ENCODE measurements at places on chromosomes 13 and 19. TPM values are rescaled to one million over a fixed set of nuclear protein-coding genes. Genes with fewer than 3 reads are reported as not detected.

- DNase-seq = no peak
- peak overlapping the region; percentile 20 for H3K27ac ChIP-seq
- H3K27me3 ChIP-seq = peaks cover 6% of the 10 kb centered on the region
- H3K36me3 ChIP-seq = no peaks in the 10 kb centered on the region
Observed at GRCh38 chr19:33177417-33177979, 16.6 kb upstream of the LRP3 start.

GRCh38 chr19:33402421-33403220, 29.1 kb downstream of the CEBPG start:
- H3K4me1 ChIP-seq = no peaks in the 10 kb centered on the region
- no peak overlapping the region for H3K27ac ChIP-seq
- no peak for DNase-seq
- H3K4me3 ChIP-seq = no peak overlapping the region
- peaks cover 28% of the 10 kb centered on the region for H3K27me3 ChIP-seq

The FRY gene
- 0.09 TPM for total RNA-seq

DNA sequence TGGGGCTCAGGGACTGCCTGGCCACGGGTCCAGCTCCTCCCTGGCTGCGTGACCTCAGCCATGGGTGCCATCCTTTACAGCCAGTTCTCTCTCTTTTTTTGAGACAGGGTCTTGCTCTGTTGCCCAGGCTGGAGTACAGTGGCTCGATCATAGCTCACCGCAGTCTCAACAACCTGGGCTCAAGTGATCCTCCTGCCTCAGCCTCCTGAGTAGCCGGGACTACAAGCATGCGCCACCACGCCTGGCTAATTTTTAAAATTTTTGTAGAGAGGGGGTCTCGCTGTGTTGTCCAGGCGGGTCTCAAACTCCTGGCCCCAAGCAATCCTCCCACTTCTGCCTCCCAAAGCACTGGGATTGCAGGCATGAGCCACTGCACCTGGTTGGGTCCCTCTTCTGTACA, 75.4 kb downstream of the PTPRS start:
- no peaks in the 10 kb centered on the region for H3K27me3 ChIP-seq
- H3K36me3 ChIP-seq = peaks cover 6% of the 10 kb centered on the region
- no peak for DNase-seq
- H3K4me1 ChIP-seq = no peaks in the 10 kb centered on the region
- H3K27ac ChIP-seq = no peak overlapping the region
- H3K4me3 ChIP-seq = no peak overlapping the region

The WDR87 gene
- not detected for total RNA-seq

DNA sequence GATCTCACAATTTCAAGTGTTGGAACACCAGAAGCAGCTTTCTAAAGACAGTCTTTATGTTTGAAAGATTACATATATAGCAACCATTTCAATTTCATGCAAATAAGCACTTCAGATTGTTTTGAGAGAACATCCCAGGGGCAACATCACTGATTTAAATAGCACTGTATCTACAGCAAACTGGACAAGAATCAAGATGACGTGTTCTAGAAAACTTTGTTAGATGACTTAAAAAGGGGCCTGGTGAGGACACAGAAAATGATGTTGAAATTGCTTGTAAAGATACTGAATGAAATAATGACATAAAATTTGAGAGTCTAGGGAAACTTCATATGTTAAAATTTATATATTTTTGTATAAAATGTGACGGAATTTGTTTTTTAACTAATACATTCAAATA, 277.1 kb downstream of the KLF12 start:
- no peaks in the 10 kb centered on the region for H3K36me3 ChIP-seq
- no peaks in the 10 kb centered on the region for H3K4me1 ChIP-seq
- no peak overlapping the region for H3K27ac ChIP-seq

DNA sequence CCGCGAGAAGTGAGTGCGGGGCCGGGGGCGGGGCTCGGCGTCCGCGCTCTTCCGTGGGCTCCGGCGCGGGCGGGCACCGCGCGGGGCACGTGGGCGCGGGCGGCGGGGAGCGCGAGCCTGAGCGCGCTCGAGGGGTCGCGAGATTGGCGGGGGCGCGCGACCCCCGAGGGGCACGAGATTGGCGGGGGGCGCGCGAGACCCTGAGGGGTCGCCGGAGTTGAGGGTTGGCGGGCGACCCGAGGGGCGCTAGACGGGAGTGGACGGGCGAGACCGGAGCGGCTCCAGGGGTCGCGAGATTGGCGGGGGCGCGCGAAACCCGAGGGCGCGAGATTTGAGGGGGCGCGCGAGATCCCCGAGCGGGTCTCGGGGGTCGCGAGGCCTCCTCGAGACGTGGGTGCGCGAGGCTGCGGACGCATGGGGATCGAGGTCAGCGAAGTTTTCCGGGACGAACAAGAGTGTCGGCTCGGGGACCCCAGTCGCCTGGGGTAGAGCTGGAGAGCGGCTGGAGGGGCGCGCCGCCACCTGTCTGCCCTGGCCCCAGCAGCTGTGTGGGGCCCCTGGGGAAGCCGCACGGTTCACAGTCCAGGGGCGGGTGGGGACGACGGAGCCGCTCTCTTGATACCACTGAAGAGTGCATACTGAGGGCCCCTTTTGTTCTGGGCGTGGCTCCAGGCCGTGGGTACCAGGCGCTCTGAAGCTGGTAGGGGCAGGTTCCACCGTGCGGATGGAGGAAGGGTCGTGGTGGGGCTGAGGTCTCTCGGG, 682 bp downstream of the SSBP4 start:
- H3K4me3 ChIP-seq = peak overlapping the region; percentile 60
- peaks cover 96% of the 10 kb centered on the region for H3K4me1 ChIP-seq
- H3K27me3 ChIP-seq = no peaks in the 10 kb centered on the region
- DNase-seq = peak; percentile 59
- peak overlapping the region; percentile 80 for H3K27ac ChIP-seq
- H3K36me3 ChIP-seq = peaks cover 31% of the 10 kb centered on the region

DNA sequence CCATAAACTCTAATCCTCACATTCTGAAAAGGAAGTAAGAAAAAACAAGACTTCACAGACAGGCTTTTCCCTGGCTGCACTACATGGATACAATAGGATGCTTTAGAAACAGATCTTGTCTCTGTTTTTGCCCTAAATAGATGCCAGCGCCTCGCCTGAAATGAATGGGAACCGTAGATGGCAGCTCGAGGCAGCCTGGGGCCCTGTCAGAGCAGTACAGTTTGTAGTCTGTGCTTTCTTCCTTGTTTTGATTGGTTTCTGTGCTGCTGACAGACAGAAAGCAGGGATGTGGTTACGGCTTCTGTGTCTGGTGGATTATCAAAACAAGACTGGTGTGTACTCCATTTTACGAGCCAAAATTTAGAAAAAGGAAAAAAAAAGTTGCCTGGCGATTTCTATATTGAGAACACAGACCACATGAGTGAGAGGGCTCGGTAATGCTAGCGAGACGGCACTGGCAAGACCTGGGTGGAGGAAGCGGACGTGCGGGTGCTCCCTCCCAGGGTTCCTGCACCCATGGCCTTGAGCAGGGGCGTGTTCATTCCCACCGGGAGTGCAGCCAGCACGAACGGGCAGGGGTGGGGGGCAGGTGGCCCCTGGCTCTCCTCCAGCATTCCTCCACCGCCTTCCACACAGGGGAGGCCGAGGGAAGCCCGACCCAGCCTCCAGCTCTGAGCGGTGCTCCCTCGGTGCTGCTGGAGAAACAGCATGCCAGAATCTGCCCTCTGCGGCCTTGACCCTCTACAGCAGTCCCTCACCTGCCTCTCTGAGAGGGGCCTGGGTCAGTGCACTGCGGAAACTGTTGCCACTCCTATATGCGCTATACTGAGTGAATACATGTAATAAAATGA, 37.6 kb upstream of the C1QTNF9 start:
- H3K4me1 ChIP-seq = no peaks in the 10 kb centered on the region
- H3K27ac ChIP-seq = no peak overlapping the region
- H3K36me3 ChIP-seq = no peaks in the 10 kb centered on the region
- no peak overlapping the region for H3K4me3 ChIP-seq
- no peak for DNase-seq

The CYP2S1 gene
- 1.9 TPM for total RNA-seq

DNA sequence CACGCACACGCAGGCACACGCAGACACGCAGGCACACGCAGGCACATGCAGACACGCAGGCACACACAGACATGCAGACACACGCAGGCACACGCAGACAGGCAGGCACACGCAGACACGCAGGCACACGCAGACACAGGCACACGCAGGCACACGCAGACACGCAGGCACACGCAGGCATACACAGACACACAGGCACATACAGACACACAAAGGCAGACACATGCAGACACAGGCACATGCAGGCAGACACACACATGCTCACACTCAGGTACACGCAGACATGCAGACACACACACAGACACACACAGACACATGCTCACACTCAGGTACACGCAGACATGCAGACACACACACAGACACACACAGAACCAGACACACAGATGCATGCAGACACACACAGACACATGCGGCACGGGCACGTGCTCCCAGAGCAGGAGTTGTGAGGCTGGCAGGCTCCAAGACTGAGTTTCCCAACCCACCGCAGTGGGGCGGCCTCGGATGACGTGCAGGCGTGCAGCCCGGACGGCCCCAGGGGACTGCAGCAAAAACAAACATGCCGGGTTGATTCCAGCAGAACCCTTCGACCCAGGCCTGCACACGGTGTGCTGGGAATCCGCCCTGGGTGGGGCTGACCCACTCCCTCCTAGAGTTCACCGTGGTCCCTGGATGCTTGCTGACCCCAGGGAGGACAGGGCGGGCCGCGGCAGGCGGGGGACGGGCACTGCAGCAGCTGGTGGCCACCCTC, 100.0 kb downstream of the GADD45B start:
- H3K27ac ChIP-seq = no peak overlapping the region
- H3K27me3 ChIP-seq = peaks cover 64% of the 10 kb centered on the region
- no peak overlapping the region for H3K4me3 ChIP-seq
- no peaks in the 10 kb centered on the region for H3K36me3 ChIP-seq

DNA sequence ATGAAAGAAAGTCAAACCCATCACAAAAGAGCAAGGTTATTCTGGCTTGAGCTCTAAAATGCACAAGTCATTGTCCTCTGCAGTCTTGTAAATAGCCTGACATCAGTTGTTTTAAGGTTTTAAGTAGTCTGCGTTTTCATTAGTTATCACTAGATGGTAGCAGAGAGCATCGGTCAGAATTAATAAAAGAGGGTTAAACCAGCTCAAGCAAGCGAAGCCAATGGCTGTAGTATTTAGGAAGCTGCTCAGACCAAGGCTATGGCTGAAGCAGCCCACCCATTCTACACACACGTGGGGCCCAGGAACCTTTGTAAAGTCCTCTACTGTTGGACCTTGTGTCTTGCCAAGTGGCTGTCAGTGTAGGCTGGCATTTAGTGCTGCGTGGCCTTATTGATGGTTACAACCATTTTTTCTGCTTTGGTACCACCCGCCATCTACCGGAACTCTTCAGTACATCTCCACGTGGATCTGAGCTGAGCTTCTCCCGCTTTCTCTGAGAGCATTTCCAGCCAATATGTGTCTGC, 13.3 kb upstream of the ZNF57 start:
- no peaks in the 10 kb centered on the region for H3K27me3 ChIP-seq
- H3K4me3 ChIP-seq = no peak overlapping the region
- peaks cover 8% of the 10 kb centered on the region for H3K4me1 ChIP-seq
- DNase-seq = peak; percentile 47
- no peak overlapping the region for H3K27ac ChIP-seq

DNA sequence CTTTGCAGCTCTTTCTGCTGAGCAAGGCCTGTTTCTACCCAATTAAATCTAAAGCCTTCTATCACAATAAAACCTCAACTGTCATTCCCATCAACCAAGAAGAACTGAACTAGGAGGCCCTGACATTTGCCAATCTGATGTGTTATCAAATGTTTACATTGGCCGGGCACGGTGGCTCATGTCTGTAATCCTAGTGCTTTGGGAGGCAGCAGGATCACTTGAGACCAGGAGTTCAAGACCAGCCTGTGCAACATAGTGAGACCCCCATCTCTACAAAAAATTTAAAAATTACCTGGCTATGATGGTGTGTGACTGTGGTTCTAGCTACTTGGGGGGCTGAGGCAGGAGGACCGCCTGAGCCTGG, 2.8 kb upstream of the FBXO17 start:
- peaks cover 13% of the 10 kb centered on the region for H3K4me1 ChIP-seq
- H3K27ac ChIP-seq = no peak overlapping the region
- no peaks in the 10 kb centered on the region for H3K27me3 ChIP-seq
- no peak for DNase-seq

DNA sequence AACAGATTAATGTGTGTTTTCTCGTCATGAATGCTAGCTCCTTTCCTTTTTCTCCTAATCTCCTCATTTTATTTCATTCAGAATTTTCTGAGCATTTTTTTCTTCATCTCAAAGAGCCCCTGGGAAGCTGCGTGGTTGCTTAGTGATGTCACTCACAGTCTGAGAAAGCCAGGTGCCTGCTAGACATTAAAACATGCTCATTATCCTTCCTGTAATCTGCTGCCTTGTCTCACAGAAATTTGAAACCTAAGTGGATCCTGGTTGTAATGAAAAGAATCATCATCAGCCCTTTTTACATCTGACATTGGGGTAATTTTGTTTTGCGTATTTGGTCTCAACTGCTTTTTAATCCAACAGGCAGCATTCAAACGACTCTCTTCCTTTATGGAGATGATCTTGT, 108.2 kb upstream of the RNF113B start:
- H3K36me3 ChIP-seq = no peaks in the 10 kb centered on the region
- H3K27me3 ChIP-seq = peaks cover 10% of the 10 kb centered on the region
- H3K27ac ChIP-seq = no peak overlapping the region
- H3K4me3 ChIP-seq = no peak overlapping the region
- H3K4me1 ChIP-seq = no peaks in the 10 kb centered on the region
- no peak for DNase-seq

DNA sequence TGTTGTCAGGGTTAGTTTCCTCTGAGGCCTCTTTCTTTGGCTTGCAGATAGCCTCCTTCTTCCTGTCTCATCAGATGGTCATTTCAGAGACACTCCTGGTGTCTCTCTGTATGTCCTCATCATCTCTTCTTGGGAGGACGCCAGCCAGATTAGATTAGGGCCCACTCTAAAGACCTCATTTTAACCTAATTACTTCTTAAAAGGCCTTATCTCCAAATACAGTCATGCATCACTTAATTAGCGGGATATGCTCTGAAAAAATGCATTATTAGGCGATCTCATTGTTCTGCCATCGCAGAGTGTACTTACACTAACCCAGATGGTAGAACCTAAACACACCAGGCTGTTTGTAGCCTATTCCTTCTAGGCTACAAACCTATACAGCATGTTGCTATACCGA, 89.0 kb downstream of the CDK8 start:
- H3K4me1 ChIP-seq = no peaks in the 10 kb centered on the region
- H3K36me3 ChIP-seq = no peaks in the 10 kb centered on the region
- H3K27me3 ChIP-seq = no peaks in the 10 kb centered on the region
- no peak overlapping the region for H3K4me3 ChIP-seq
- 0 out of 3 replicates have a peak overlapping the region, but pooled peaks have one; percentile 30 for H3K27ac ChIP-seq
- DNase-seq = no peak

- no peaks in the 10 kb centered on the region for H3K4me1 ChIP-seq
- H3K27me3 ChIP-seq = no peaks in the 10 kb centered on the region
- H3K4me3 ChIP-seq = no peak overlapping the region
- DNase-seq = no peak
Observed at GRCh38 chr13:26785838-26786630, 25.4 kb upstream of the GPR12 start.

The DDX49 gene
- 78.9 TPM for total RNA-seq
